ENCODE measurements at places on chromosomes 16 and 17. TPM values are rescaled to one million over a fixed set of nuclear protein-coding genes. Genes with fewer than 3 reads are reported as not detected.

- DNase-seq, result no peak
Observed at GRCh38 chr16:11400076-11400475, 54.8 kb downstream of the RMI2 start.

GRCh38 chr17:51060396-51060795 lies 60.3 kb downstream of the SPAG9 start:
- DNase-seq, result no peak

DNA sequence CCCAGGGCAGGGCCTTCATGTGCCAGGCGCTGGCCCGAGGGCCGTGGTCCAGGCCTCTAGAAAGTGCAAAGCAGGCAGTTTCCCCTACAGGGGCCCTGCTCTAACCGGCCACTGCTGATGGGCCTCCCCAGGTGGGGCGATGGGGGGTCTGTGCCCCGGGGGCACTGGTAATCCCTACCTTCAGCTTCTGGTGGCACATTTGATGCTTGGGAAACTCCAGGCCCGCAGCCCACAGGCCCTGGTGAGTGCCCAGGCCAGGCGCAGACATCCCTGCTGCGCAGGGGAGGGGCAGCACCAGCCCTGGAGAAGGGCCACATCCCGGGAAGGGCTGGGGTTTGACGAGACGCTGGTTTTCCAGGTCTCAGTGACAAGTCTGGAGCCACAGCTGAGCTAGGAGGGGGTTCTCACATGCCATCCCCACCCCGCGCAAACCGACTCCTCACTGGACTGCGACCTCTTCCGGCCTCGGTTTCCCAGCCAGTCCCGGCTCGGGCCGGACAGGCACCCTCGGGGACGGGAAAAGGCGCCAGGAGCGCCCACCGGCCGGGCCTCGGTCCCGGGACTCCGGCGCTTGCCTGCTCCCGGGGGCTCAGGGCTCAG lies 1.6 kb downstream of the DOC2B start:
- no peak for DNase-seq

TCAP gene
- total RNA-seq, result 2.3 TPM

DNA sequence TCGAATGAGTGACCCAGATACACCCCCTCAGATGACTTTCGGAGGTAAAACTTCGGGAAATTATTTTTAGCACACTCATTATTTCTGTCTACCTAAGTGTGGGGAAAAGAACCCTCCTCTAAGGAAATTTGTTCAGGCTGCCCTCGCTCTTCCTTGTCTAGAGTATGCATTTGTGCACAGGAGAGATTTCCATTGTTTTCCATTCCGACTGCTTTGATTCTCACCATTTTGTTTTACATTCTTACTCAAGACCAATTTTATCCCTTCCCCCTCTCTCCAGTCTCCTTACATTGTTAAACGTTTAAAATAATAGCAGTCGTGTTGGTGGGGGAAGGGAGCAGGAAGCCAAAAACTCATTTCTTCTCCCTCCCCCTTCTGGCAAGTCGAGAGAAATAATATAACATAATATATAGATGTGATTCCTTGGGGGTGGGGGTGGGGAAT lies 1.5 kb upstream of the CHD3 start:
- DNase-seq, result no peak

DNA sequence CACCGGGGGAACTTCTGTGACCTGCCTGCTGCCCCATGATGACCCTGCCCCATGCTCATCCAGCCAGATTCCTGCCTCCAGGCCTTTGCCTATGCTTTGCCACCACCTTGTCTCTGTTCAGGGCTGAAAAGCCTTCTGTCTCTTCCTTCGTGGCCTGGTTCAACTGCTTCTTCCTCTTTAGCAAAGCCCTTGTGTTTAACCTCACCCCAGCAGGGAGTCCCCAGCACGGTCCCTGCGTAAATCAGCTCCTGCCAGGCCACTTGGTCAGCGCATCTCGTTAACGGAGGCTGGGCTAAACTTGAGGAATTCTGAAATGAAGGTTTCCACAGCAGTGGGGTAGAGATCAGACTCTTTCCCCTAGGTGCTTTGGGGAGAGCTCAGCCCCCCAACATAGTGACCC lies 16.1 kb upstream of the KCNJ12 start:
- DNase-seq, result no peak

Measured in activated naive CD4-positive, alpha-beta T cell treated with anti-CD3 and anti-CD28 coated beads, Interleukin-2, amount 50 U/mL, for 72 hours (primary cell).